ENCODE measurements at places on chromosomes 16 and 17. TPM values are rescaled to one million over a fixed set of nuclear protein-coding genes. Genes with fewer than 3 reads are reported as not detected.

DPEP1 gene
- polyA plus RNA-seq, result not detected

CCDC137 gene
- 9.8 TPM for polyA plus RNA-seq

NACA2 gene
- polyA plus RNA-seq, result not detected

MPO gene
- polyA plus RNA-seq, result 0.01 TPM

HOXB1 gene
- polyA plus RNA-seq, result not detected

FGF11 gene
- 0.43 TPM for polyA plus RNA-seq

IQCK gene
- polyA plus RNA-seq, result 8.9 TPM

DNA sequence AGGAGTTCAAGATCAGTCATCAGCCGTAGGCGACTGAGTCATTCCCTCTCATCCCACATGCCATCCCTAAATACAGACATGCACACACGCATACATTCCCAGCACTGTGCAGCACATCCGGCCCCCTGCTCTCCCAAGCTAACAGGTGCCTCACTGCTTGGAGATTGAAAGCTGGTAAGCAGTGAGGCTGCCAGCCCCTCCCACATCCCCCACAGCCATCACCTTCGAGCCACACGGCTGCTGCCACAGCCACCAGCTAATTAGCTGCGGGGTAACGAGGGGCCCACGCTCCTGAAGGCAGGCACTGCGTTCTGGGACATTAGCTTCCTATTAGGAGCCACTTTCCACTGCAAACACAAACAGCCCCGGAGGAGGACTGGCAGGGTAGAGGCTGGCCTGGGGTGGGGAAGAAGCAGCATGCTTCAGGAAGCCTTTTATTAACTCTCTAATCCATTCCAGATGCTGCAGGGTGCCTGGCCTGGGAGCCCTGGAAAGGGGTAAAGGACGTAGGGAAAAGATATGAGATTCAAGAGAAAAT is 179.6 kb downstream of the CCT6B start:
- no peak for DNase-seq

DNA sequence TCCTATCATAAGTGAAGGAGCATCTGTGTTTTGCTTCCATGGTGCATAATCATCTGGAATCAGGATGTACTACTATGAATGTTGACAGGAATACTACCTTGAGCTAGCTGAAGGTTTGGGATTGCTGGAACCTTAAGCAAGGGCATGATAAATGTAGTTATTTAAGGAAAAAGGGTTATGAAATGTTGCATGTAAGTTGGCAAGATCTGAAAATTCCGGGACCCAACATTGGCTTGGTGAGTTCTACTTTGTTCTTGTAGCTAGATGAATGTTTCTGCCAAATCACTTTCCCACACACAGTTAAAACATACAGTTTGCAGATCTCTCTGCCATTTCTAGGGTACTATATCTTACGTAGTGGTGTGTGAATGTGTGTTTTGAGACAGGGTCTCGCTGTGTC is 13.6 kb downstream of the RHOT1 start:
- DNase-seq, result no peak

DNA sequence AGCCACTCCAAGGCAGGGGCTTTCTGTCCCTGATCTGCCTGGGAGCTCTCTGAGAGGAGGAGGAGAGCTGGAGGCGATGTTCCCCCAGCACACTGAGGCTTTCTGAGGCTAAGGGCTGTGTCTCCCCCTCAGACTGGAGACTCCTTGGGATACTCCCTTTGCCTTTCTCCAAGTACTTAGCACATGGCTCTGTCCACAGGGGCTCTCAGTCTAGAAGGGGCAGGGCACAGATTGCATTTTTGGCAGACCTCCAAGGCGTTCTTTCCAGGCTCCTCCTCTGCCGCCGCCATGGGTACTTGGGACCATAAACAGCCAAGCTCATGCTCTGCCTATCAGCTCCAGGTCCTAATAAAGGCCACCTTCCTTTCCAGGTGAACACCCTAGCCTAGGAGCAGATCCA is 1.8 kb upstream of the GIP start:
- DNase-seq, result no peak

DNA sequence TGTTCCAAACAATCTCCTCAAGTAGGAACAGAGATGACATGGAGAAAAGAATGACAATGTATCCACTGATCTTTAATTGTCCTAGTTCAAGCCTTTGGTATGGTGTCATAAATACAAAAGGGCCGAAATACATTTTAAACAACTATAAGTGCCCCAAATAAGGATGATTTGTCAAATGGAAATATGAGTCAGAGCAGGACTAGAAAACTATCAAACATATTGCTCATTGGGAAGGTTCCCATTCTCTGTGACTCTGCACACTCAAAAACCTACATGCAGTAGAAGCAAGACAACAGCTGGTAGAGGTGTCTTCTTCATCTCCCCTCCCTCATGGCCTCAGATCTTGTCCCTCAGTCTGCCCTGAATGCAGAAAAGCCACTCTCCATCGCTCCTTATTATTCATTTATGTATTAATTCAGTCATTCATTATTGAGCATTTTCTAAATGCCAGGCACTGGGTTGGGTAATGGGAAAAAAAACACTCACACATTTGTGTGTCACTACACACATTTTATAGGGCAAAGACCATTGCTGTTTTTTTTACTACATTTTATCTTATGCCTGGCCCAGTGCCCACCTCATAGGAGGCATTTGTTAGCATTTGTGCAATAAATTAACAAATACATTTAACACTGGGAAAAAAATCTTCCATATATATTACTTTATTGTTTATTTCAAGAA is 10.1 kb downstream of the CA10 start:
- no peak for DNase-seq

DNA sequence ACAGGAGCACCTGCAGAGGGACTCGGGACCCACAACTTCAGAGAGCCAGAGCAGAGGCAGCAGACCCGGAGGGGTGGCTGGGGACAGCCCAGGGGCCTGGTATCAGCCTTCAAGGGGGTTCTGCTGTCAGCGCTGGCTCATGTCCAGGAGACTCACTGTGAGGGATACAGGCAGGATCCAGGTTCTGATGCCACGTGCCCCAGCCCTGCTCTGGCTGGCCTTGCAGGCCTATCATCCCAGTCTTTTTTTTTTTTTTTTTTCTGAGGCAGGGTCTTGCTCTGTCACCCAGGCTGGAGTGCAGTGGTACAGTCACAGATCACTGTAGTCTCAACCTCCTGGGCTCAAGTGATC is 9.0 kb upstream of the MTSS2 start:
- DNase-seq, result no peak

DNA sequence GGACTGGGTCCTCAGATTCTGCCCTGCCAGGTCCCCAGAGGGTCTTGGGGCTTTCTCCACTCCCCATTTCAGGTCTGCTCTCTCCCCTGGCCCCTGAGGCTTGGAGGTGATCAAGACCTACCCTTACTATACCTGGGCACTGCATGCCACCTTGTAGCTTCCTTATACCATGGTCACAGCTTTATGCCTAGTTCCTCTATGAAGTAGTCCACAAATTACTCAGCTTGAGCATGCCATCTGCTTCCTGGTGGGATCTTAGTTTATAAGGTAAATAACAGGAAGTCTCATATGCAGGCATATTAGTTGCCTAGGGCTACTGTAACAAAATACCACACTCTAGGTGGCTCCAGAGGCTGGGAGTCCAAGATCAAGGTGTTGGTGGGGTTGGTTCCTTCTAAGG is 11.0 kb upstream of the PMFBP1 start:
- no peak for DNase-seq
